RKO (cell line): ENCODE measurements at places on chromosomes 12 and 14.

GRCh38 chr12:54369597-54370131 lies 5.4 kb upstream of the GPR84 start:
- peak; percentile 29 for DNase-seq

DNA sequence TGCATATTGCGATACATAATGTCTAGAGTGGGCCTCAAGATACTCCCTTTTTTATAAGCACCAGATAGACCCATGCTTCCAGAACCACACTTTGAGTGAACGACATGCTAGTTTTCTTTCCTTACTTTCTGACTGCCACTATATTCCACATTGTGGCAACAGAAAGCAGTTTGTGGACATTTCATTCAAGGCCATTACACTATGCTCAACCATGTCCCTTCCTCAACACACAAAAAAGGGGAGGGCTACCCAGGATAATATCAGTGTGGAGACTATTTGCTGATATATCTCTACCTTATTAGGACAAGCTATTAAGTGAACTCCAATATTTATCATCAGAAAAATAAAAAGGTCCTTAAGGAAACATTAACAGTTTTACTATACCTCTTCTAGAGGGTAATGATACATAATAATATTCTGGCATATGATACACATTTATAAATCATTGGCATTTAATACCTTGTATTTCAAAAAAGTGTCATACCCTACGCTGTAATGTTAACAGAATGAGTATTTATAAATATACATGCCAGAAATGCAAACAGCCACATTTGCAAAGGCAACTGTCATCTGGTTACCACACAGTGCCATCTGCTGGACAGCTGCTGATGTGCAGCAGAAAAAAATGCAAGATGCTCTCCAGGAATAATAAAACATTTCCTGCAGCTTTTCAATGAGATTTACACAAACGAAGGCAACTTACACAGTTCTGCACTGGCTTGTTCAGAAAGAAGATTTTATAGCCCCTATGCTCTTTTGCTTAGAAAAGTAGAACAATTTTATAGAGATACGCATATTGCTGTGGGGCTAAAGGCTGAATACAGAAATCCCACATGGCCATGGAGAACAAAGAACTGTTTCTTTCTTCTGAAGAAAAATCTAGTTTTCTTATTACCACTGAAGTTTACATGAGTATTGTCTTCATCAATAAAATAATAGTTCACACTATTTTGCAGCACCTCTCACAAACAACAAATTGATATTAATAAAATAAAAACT lies 182.2 kb upstream of the GRIP1 start:
- peak; percentile 65 for DNase-seq

DNA sequence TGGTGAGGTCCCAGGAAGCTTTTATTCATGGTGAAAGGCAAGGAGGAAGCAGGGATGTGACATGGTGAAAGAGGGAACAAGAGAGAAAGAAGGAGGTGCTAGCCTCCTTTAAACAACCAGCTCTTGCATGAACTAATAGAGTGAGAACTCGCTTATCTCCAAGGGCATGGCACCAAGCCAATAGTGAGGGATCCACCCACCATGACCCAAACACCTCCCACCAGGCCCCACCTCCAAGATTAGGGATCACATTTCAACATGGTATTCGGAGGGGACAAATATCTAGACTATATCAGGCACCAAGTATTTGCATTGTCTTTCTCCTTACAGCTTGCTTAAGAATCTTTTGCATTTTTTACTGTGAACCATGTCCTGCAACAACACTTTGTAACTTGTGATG lies 91.9 kb upstream of the DHRS4 start:
- no peak for DNase-seq

GRCh38 chr12:6606331-6607131 lies 648 bp downstream of the CHD4 start:
- peak; percentile 72 for DNase-seq

DNA sequence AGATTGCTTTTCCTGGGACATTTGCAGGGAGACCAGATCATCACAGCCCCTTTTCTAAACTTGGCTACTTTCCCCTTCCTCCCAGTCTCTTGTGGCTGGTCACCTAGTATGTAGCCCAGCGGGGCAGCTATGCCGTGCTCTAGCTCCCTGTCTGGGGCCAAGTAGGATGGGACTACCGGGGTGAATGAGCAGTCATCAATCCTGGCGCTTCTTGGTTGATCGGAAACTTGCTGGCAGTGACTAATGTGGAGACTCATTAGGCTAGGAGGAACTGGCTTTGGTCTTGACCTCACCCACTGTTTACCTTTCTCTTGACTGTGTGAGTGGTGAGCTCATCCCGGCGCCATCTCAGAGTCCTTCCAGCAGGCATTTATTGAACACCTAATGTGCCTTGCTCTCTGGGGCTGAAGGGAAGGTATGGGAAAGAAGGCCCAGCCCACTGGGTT lies 15.9 kb downstream of the PLEKHG3 start:
- DNase-seq = peak; percentile 93

- no peak for DNase-seq
Measured at GRCh38 chr12:109723311-109723881, 9.8 kb downstream of the FAM222A start.

DNA sequence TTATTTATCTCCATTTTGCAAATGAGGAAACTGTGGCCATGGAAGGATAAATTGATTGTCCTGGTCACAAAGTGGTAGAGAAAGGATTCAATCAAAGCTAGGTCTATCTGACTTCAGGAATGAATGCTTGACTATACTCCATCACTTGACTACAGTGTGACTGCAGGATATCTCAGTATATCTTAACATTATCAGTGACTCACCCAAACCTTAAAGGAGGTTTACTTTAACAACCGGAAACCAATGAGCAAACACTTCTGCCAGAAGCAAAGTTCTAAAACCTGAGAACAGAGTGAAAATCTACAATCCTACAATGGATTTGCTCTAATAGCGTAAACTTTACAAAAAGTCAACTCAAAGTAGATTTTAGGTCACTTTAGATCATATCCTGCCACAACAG lies 277.0 kb downstream of the CEP128 start:
- DNase-seq = no peak

DNA sequence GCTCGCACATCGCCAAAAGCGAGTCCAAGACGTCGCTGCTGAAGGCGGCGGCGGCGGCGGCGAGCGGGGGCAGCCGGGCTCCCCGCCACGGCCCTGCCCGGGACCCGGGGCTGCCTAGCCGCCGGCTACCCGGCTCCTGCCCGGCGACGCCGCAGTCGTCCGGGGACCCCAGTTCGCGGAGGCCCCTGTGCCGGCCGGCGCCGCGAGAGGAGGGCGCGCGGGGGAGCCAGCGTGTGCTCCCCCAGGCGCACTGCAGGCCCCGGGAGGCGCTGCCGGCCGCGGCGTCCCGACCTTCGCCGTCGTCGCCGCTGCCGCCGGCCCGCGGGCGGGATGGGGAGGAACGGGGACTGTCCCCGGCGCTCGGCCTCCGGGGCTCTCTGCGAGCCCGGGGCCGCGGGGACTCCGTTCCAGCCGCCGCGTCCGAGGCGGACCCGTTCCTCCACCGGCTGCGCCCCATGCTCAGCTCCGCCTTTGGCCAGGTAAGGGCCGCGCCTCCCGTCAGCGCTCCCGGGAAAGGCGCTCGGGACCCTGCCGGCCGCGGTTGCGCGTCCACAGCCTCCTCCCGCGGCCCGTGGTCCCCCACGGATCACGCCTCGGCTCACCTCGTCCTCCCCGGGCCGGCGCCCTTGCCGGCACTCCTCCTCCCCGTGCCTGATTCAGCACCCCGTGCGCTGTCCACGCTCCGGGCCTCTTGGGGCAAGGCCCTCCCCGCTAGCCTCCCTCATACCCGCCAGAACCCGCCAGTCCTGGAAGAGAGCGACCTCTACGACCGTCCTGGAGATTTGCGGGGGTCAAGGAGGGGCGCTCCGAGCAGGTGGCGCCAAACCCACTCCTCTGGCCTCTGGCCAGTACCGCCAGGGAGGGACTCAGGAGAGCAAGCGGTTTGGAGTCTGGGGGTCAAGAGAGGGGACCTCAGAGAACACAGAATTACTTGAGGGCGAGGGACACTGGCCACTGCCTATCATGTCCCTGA lies 721 bp downstream of the CABP1 start:
- peak; percentile 75 for DNase-seq

GRCh38 chr12:24083838-24084237 lies 134.4 kb upstream of the SOX5 start:
- DNase-seq = no peak

DNA sequence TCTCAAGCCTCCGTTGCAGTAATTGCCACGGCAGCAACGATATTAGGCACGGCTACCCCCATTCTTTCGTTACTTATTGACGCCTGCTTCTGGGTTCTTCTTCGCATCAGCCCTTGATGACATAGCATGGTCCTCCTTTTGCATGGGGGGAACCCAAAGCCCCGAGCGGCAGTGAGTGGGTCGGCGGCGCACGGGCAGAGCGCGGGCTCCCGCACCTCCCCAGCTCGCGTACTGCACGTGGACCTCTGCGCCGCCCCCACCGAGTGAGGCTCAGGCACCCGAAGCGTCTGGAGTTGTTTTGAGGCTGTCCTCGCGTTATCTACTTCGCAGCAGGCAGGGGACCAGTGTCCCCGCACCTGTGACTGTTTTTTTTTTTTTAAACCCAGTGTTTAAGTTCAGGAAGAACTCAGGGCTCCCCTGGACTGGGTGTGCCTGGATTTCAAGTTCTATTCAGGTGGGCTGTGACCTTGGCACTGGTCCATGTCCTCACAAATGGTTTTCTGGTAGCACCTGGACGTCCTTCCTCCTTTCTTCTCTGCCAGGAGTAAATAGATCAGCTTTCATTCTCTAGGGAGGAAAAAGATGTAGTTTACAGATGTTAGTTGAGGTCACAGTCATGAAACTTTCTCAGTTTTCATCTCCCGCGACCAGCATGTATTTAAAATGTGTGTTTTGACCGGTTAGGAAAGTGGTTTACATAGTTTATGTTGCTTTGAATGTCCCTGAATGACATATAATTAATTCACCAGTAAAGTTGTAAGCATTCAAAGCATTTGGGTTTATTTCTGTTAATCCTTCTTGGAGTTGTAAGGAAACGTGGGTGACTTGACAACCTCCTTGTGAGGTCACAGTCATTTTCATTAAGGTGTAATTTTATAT lies 1.4 kb upstream of the FOXN4 start:
- DNase-seq = no peak

GRCh38 chr14:47240748-47241437 lies 434.5 kb downstream of the MDGA2 start:
- DNase-seq = no peak

- DNase-seq = no peak
Measured at GRCh38 chr14:44606576-44606975, 99.5 kb upstream of the FSCB start.

DNA sequence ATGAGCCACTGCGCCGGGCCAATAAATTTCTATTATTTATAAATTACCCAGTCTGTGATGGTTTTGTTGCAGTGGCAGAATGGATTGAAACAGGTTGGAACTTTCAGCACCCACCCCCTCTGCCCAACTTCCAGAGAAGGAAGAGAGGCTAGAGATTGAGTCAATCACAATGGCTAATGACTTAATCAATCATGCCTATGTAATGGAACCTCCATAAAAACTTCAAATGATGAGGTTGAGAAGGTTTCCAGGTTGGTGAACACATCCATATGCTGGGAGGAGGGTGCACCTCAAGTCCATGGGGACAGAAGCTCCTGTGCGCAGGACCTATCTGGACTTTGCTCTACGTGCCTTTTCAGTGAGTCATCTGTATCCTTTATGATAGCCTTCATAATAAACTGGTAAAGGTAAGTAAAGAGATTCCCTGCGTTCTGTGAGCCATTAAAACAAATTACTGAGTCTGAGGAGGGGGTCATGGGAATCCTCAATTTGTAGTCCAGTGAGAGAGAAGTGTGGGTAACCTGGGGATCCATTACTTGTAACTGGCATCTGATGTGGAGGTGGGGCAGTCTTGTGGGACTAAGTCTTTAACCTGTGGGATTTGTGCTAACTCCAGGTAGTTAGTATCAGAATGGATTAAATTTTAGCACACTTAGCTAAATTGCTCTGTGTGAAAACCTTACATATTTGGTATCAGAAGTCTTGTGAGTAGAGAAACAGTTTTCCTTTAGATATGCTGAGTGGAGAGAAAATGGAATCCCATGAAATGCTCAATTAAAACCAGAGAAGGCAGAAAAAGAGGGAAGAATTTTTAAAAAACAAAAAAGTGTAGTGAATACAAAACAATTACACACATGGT lies 11.7 kb upstream of the NGDN start:
- no peak for DNase-seq

DNA sequence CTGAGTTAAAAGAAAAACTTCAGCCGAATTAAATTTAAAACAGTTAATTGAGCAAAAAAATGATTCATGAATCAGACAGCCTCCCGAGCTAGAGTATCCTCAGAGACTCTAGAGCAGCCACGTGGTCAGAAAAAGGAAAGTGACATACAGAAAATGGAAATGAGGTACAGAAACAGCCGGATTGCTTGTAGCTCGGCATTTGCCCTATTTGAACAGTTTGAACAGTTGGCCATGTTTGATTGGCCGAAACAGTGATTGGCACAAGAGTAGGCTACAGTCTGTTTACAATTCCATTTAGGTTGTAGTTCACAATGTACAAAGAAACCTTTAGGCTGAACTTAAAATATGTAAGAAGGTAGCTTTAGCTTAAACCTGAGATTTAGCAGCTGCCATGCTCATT lies 12.9 kb upstream of the OXA1L start:
- no peak for DNase-seq

- no peak for DNase-seq
Measured at GRCh38 chr12:14756334-14757143, 46.7 kb downstream of the WBP11 start.

GRCh38 chr14:99560922-99561683 lies 42.9 kb downstream of the CCDC85C start:
- no peak for DNase-seq

DNA sequence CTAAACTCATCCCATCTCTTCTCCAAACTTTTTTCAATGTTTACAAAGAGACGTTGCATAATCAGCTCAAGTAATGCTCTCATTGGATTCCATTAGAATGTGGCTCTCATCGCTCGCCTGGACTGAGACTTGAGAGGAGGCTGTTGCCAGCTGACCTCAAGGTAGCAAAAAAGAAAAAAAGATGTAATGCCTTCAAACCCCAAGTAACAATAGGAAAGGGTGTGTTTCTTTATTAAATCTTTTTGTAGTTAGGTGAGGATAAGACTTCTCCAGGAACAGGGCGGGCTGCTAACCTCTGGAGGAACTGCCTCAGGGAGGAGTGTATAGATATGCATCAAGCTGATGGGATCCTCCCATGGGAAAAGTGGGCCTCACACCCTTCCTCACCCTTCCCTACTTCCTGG lies 956 bp upstream of the PTHLH start:
- DNase-seq = no peak

GRCh38 chr12:90261283-90261682 lies 552.6 kb upstream of the ATP2B1 start:
- no peak for DNase-seq

- DNase-seq = no peak
Measured at GRCh38 chr14:51807356-51807755, 53.1 kb upstream of the GNG2 start.
